ENCODE measurements at places on chromosomes 3 and 15.

DNA sequence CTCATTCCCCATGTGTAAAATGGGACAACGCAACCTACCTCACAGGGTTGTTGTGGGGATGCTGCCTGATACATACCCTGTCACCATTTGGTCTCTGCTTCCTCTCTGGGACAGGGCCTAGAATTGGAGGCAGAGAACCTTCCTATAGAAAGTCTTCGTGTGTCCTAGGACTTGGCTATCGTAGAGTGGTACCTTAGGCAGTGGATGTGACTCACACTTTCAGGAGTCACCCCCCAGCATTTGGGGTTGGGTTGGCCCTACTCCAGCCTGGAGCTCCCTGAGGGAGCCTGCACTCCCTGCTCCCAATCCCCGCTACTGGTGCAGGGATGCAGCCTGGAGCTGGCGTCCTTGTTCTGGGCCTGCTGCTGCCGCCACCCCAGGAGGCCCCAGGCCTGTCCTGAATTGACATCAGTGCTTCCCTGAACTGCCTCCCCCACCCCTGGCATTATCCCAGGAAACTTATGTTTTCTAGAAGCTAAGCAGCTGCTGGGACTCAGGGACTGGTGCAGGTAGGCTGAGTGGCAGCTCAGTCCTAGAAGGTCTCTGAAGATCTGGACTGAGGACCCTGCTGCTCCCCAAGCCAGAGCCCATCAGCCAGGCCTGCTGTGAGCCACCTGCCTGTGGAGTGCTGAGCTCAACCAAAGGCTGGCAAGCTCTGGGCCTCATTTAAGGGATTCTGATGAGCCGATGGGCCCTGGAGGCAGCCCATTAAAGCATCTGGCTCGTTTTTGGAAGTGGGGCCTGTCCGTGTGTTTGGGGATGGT, 9.9 kb downstream of the C15orf39 start:
- DNase-seq: no peak

- DNase-seq: no peak
Observed at GRCh38 chr15:38896647-38897046, 332.0 kb upstream of the RASGRP1 start.

DNA sequence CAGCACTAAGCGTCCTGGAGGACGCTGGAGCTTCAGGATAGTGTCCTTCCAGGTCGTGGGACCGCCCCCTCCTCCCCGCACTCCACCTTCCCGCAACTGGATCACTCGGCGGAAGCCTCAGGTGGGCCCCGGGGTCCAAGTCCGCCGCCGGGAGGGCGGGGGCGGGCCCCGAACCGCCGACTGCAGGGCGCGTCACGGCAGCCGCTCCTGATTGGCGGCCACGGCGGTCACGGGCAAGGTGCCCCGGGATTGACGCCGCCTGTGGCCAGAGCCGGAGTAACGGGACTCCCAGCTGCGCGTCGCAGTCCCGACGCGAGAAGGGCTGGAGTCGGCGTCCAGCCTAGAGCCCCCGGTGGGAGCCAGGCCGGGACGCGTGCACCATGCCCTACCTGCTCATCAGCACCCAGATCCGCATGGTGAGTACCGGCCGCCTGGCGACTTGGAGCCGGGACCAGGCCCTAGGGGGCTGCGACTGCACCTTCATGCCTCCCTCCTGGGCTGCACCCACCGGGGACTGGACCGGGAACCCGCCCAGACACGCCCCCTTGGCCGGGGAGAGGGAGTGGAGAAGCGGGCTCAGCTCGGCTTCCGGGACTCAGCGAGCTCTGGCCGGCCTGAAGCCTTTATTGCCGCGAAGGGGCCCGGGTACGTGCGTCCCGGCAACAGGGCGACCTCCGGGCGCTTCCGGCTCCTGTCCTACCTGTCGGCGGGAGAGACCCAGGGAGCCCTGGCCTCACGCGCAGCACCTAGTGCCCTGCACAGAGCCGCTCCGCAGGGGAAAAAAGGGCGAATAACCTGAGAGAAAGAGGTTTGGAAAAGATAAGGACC, at the start of gene GCHFR:
TSS of gene GCHFR (plus strand) at position 268 of the 828 bp plus-strand sequence. CDS start at position 381, 113 bp downstream.
- DNase-seq: no peak

- DNase-seq: no peak
Observed at GRCh38 chr15:31202953-31203352, 101.4 kb upstream of the TRPM1 start.

DNA sequence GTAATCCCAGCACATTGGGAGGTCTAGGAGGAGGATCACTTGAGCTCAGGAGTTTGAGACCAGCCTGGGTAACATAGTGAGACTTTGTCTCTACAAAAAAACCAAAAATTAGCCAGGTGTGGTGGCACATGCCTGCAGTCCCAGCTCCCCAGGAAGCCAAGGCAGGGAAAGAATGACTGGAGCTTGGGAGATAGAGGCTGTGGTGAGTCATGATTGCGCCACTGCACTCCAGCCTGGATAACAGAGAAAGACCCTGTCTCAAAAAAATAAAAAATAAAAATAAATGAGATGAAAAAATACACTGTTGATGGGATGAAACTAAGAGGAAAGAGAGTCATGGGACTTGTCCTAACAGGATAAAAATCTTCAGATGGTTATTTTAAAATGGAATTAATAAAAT, 137.6 kb downstream of the IMPG2 start:
- DNase-seq: no peak

DNA sequence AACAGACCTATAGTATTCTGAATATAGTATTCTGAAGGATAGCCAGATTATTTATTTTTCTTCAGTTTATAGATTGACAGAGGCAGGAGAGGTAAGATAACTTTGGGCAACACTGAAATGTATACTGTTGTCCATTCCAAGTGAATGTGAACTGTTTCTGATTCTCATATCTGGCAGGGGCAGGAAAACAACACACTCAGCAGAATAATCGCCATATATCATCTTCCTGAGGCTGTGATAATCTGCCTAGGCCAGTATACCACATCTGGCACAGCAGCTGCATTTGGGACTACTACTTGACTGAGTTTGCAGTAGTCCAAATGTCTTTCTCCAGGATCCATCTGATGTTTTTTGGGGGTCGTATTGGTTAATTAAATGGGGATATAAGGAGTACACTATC, 22.4 kb upstream of the SETD2 start:
- DNase-seq: no peak

- DNase-seq: no peak
Observed at GRCh38 chr15:78322243-78322642, 17.9 kb upstream of the CRABP1 start.

GRCh38 chr3:195236076-195236798, 34.7 kb downstream of the XXYLT1 start:
- DNase-seq: no peak

GRCh38 chr15:70087708-70088352, 9.9 kb downstream of the TLE3 start:
- no peak for DNase-seq

DNA sequence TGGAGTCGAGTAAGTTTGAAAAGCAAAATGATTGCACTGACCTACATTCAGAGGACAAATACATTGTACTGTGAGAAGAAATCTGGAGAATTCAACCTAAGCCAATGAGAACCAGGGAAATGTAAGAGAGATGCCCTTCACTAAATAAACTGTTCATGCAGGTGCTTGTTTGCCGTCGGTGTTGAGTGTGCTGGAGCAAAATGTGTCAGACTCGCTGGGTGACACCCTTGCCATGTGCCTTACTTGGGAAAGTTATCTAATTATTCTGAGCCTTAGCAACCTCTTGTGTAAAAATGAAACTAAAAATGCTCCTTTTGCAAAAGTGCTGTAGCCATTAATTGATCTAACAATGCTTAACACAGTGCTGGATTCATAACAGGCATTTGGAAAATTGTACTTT, 140.4 kb downstream of the GABRB3 start:
- no peak for DNase-seq

- no peak for DNase-seq
Observed at GRCh38 chr15:42094512-42094963, at the start of gene PLA2G4D. PLA2G4D (minus strand) TSS chr15:42094562; CDS start chr15:42094459, 103 bp downstream.

- no peak for DNase-seq
Observed at GRCh38 chr15:28094732-28095521, 4.2 kb downstream of the OCA2 start.

GRCh38 chr15:60076582-60077276, 72.6 kb downstream of the FOXB1 start:
- DNase-seq: no peak

GRCh38 chr3:187976365-187976900, 177.5 kb upstream of the LPP start:
- DNase-seq: no peak

GRCh38 chr3:8438507-8439079, 63.0 kb upstream of the LMCD1 start:
- no peak for DNase-seq

GRCh38 chr3:183477801-183478456, 49.5 kb upstream of the MCF2L2 start:
- no peak for DNase-seq

DNA sequence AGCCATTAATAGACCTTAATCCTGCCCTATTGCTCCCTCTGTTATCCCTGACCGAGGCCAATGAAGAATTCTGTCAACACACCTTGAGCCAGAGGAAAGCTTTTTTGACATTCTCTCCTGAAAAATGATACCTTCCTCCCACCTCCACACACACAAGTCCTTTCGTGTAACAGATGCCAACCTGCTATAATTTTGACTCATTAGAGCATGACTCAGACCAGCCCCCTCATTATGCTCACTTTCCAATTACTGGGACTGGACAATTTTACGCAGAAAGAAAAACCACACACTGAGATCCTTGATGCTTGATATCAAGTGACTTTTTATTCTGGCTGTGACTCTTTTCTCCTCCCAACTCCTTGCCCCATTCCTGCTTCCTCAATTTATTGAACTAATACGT, 50.9 kb downstream of the LSAMP start:
- no peak for DNase-seq

DNA sequence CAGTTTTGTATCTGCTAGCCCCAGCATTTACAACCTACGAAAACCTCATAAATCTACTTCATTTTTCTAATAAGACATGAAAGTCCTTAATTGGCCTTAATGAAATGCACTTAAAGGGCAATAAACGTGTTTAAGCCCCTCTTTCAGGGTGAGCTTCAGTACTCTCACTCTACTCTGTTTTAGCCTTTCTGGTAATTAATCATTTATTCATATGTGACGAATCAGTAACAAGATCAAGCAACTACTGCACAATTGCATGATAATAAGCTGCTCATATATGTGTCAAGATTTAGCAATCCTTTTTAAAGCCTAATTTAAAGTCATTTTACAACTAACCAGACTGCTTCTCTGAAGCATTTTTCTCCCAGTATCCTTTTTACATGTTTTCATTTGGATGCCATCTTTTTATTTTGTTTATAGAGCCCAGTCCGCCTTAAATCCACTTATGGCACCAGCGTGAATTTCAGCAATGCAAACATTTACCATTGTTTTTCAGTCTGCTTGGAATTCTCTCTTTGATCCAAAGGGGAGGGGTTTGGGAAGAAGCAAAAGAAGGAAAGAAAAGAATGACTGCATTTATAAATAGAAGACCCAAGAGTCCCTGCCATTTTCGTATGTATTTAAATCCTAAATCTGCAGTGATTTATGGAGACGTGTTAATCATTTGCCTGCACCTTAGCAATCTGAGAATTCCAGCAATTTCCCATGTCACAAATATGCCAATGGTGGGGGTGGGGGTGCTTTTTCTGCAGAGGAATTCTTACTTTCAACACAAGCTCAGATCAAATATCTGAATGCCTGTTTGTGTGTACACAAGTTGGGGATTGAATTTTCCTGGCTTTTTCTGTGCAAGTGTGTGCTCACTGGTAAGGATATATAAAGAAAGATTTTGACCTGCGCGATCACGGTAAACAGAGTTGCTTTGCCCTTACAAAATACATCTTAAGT, 230.8 kb upstream of the TBC1D5 start:
- no peak for DNase-seq

- no peak for DNase-seq
Observed at GRCh38 chr15:39365873-39366272, 215.0 kb upstream of the THBS1 start.

DNA sequence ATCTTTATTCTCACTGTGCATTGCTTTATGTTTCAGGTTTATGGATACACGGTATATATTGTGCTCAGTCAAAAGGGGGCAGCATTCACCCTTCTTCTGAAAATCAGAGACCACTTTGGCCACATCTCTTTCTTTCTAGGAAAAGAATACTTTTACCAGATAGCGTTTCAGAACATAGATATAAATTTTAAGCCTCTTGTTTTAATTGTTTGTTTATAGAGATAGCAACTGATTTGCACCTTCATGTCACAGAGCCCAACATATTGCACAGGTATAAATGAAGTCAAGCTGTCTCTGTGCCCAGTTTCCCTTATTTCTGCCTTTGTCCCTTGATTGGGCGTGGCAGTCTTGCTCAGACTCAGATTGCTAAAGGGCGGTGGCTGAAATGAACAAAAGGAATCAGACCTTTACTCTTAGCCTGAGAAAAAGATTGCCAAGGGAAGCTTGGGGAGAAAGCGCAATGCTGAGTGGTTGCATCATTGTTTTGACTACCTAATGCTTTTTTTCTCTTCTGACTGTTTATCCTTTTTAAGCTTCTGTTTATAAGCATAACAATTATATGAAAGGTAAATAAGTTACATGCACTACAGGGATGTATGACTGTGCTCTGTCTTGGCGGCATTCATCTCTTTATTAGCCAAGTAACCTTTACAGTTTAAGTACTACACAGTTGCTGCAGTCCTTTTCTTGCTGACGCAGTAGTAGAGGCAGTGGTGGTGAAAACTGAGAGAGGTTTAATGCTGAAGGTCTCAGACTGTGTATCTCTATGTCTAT, 70.8 kb upstream of the ZBTB20 start:
- peak; percentile 30 for DNase-seq

GRCh38 chr3:102574355-102574754, 139.5 kb downstream of the ZPLD1 start:
- no peak for DNase-seq

- no peak for DNase-seq
Observed at GRCh38 chr3:105835606-105836005, 33.2 kb downstream of the CBLB start.

- no peak for DNase-seq
Observed at GRCh38 chr15:40360015-40360414, 2.0 kb downstream of the DISP2 start.

- no peak for DNase-seq
Observed at GRCh38 chr15:74995779-74996765, 709 bp downstream of the SCAMP5 start.

DNA sequence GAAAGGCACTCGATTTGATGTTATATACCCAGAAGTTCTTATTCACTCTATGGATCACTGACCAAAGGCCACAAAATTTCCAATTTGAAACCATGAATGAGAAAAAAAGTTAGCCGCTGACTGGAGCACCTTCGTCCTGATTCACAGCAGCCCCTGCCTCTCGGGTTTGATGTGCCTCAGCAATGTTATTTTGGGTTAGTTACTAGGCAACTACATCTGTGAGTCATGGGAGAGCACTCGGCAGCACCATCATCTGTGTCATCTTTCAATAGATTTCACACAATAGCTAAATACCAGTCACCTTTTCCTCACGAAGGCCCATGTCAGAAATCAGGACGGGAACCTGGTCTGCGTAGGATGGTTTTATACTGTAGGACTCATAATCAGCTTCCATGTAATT, 269.2 kb downstream of the ZBBX start:
- no peak for DNase-seq

DNA sequence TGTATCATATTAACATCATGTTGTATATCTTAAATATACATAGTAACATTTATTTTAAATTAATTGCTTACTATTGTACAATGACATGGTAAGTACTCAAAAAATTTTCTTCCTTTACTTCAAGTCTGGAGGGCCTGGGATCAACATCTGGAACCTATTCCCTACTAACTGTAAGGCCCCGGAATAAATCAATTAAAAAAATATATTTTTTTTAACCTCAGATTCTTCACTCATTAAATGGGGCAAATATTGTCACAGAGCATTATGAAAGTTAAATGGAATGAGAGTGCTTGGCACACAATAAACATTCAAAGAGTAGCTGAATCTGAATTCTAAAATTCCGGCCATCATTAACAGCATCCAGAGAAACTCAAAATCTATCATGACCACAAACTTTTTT, 16.5 kb downstream of the GSK3B start:
- DNase-seq: no peak
